ENCODE measurements at places on chromosomes 6 and 20.

DNA sequence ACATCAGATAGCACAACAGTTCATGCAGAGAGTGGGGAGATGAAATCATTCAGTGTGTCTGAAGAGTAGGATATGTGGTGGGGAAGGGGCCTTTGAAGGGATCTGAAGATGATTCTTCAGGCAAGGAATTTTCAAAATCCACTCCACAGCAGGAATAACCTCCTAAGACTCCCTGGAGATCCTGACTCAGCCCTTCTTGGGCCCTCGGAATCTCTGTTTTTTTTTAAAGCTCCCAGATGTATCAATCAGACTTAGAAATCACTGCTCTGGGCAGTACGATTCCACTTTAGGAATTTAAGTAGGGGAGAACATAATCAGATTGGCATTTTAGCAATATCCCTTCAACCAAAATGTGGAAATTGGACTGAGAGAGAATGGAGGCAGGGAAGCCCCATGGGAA lies 55.5 kb downstream of the RIOK1 start:
- DNase-seq: no peak

- no peak for DNase-seq
Measured at GRCh38 chr6:14897831-14898230, 348.0 kb upstream of the JARID2 start.

DNA sequence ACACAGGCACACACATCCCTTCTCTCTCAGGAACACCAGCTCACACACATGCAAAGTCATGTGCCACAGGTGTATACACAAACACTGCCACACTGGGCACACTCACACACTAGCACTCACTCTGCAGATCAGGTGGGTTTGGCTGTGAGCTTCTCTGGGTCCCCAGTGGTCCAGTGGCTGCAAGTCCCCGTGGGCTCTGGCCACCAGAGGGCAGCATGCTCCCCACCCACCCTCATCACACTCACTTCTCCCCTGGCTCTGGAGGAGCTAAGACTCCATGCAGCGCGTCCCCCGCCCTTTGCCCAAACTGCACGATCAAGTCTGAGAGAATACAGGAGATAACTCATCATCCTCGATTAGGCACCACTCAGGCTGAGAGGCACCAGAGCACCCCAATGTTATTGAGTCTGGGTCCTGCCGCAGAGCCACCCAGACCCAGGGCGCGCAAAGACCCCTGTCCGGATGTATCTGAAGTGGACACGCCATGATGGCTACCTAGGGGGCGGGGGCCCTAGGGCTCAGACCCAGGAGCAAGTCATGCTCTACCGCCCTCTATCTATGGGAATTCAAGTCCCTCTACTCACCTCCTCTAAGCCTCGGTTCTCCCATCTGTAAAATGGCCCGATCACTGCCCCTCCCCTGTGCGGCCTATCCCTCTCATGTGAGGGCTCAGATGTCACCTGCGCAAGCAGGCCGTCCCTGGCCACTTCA lies 90.5 kb downstream of the GRM4 start:
- DNase-seq: peak; percentile 63

DNA sequence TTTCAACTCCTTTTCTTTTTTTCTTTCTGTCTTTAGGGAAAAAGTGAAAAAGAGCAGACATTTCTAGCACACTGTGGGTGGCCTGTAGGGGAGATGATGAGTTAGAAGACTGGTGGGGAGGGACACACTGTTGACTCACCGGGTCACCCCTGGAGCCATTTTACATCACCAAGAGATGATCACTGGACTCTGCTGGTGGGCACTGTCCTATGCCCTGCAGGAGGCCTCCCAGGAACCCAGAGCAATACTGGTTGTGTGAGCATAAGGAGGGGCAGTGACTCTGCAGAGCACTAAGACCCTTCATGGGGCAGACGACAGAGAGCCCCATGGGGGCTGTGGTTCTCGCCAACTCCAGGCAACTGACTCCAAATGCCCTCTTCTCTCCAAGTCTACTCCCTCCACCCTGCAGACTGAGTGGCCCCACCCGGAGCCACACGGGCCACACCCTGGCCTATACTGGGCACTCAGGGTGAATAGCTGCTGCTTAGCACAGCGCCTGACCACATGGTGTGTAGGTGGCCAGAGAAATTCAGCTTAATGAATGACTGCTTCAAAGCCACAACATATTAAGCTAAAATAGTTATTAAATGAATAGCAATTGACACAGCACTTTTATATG lies 177.5 kb downstream of the CDC5L start:
- DNase-seq: no peak

- no peak for DNase-seq
Measured at GRCh38 chr20:57467742-57468141, 57.2 kb downstream of the CTCFL start.

GRCh38 chr20:41671143-41671542 lies 53.0 kb upstream of the CHD6 start:
- DNase-seq: no peak

- DNase-seq: no peak
Measured at GRCh38 chr20:1188347-1188746, 3.6 kb upstream of the TMEM74B start.

DNA sequence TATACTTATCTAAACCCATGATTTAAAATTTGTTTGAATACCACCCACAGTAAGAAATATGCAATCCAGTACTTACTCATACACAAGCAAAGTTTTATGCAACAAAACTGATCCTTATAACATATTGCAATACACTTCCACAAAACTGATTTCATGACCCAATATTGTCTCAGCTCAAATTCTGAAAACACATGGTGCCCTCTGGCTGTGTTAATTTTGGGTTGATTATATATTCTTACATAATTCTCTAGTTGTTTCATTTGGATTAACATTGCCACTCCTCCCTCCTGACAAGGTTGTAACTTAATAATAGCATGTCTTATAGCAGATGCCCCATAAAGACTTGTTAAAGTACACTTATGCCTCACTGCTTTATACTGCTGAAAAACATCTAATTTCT lies 73.0 kb upstream of the TULP1 start:
- DNase-seq: no peak

GRCh38 chr6:46526607-46527006 lies 35.4 kb upstream of the RCAN2 start:
- DNase-seq: no peak

GRCh38 chr6:138897031-138897430 lies 91.0 kb downstream of the REPS1 start:
- no peak for DNase-seq

DNA sequence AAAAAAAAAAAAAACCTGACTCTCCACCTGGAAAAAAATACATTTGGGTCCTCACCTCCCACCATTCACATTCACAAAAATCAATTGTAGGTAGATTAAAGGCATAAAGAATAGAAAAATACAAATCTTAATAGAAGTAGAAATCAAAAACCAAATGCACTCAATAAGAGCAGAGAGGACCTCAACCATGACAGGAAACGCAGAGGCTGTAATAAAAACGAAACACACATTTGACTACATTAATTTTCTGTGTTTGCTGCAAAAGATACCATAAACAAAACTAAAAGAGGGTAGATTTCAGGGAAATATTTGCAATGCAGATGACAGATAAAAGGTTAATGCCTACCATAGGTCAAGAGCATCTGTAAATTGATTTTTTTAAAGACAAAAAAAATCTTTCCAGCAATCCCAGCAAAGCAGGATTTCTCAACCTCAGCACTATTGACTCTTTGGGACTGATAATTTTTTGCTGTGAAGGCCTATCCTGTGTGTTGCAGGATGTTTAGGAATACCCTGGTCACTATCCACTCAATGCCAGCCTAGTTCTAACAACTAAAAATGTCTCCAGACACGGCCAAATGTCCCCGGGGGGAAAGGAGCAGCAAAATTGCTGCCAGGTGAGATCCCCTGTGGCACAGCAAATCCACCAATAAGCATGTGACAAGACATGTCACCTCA lies 9.1 kb downstream of the ETV7 start:
- no peak for DNase-seq

DNA sequence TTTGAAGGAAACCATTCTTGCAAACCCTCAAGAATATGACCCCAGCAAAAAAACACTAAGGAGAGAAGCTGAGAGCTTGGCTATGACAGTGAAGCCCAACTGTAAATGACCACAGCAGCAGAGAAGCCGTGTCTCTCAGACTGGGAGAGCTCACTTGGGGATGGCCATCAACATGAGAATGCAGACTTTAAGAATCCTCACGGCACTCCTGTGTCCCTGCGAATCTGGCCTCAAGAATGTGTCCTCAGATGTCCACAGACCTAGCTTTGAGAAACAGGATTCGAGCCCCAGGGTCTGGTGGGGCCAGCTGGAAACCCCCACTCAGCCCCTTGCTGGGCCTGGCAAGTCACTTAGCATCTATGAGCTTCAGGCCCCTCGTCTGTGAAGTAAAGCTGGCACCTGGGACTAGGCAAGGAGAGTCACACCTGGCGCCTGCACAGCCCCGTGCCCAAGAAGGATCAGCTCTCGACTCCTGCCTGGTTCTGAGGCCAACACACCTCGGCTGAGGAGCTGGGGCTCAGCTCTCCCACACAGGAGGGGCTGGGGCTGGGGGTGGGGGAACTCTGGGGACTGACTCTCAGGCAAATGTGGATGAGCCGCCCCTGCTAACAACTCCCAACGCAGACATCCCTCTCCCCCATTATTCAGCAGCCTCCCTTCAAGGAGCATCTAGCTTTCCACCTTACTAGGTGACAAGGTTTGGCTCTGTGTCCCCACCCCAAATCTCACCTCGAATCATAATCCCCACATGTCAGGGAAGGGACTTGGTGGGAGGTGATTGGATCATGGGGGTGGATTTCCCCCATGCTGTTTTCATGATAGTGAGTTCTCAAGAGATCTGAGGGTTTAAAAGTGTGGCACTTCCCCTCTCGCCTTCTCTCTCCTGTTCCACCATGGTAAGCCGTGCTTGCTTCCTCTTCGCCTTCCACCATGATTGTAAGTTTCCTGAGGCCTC lies 97.7 kb downstream of the GRM4 start:
- no peak for DNase-seq

- DNase-seq: peak; percentile 47
Measured at GRCh38 chr20:44422083-44422482, 53.6 kb upstream of the TTPAL start.

GRCh38 chr20:19969507-19970255 lies 47.5 kb upstream of the NAA20 start:
- no peak for DNase-seq

DNA sequence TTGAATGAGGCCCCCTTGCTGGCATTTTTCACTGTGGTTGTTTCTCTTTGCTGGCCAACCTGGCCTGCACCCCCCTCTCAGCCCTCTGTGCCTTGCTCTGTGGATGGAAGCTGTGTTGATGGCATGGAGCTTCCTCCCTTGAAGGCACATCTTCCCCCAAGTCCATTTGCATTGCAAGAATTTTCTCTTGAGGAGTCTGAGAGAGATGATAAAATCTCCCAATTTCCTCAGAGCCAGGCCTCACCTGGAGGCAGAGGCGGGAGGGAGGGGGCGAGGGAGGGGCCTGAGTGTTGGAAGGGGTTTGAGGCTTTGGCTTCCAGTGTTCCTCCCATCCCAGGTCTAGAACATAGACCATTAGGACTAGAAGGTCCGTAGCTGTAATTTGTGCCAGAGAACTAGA lies 175.1 kb downstream of the SCP2D1 start:
- DNase-seq: no peak

- DNase-seq: no peak
Measured at GRCh38 chr20:53606364-53606985, 12.8 kb upstream of the ZNF217 start.

GRCh38 chr20:33065785-33066184 lies 12.1 kb downstream of the BPIFB3 start:
- DNase-seq: no peak

GRCh38 chr20:58634521-58635278 lies 16.4 kb upstream of the STX16 start:
- no peak for DNase-seq

DNA sequence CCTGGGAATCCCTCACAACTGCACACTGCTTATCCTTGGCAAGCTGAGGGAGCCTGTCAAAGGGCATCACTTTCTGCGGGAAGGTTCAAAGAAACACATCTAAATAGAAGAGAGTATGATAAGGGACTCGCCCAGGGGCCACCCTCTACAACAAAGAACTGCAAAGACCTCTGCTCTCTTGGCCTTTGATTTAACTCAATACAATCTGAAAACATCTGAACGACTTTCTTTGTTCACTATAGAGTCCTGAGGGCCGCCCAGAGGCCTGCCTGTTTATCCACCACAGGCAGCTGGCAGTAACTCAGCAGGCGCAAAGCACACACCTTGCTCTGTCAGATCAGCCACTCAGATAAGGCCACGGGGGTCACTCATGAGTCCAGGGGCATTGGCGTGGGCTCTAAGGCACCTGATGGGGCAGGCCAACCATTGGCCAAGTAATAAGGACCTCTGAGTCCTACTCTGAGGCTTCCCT lies 139.3 kb downstream of the UNC5CL start:
- no peak for DNase-seq

GRCh38 chr6:43575105-43575771 lies 600 bp downstream of the XPO5 start:
- DNase-seq: no peak

DNA sequence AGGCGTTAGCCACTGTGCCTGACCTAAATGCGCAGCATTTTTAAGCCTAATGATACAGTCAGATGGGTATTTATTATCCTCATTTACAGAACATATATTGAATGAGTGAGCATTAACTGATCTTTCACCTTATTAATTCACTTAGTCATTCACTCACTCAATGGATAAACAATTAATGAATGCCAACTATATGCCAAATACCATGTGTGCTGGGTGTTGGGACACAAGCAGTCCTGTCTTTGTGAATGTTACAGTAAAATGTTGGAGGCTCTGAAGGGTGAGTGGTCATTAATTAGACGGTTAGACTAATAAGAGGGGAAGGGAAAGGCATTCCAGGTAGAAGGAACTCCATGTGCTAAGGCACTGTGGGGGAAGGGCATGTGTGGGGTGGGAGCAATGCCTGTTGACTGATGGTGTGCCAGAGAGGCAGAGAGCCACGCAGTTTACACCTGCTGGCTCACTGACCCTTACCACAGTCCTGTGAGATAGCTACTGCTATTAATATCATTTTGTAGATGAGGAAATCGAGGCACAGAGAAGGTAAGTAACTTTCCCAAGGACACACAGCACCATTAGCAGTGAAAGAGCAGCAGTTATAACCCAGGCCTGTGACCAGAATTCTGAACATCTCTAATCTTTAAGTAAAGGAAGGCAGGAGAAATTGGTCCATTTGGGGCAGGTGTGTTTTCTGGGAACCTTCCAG lies 38.7 kb upstream of the B4GALT5 start:
- no peak for DNase-seq

GRCh38 chr6:97215157-97215769 lies 67.8 kb downstream of the MMS22L start:
- DNase-seq: peak; percentile 69

DNA sequence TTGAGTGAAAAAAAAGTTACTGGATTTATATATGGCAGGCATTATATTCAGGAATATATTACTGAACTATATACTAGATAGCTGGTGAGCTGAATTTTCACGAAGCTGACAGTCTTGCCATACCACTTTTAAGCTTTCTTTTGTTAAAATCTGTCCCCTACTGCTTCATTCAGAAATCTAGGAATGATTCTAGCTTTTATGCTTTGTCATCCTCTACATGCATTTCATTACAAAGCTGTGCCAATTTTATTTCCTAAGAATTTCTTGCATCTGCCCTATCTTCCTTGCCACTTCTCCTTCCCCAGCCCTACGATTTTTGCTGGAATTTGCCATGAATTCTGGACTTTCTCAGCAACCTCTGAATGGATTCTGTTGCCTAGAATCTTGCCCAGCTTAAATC lies 158.5 kb upstream of the ADGRB3 start:
- DNase-seq: no peak
